ENCODE measurements at places on chromosomes 1 and 21. TPM values are rescaled to one million over a fixed set of nuclear protein-coding genes. Genes with fewer than 3 reads are reported as not detected.

The SPRR1A gene
- not detected for total RNA-seq

The ABCG1 gene
- 1.9 TPM for total RNA-seq

The AVPR1B gene
- not detected for total RNA-seq

The ADAMTS4 gene
- 2.7 TPM for total RNA-seq

The TNFRSF18 gene
- 0.66 TPM for total RNA-seq

The PTPRC gene
- 0.20 TPM for total RNA-seq

The SOAT1 gene
- total RNA-seq, result 94.7 TPM

The FCER1G gene
- 0.91 TPM for total RNA-seq

The C1orf21 gene
- 15.1 TPM for total RNA-seq

The COL24A1 gene
- 5.6 TPM for total RNA-seq

The KIFAP3 gene
- 39.1 TPM for total RNA-seq

The SLAMF7 gene
- 0.32 TPM for total RNA-seq

The NUP210L gene
- not detected for total RNA-seq

The CCDC185 gene
- total RNA-seq, result not detected

The ETNK2 gene
- 9.7 TPM for total RNA-seq

The SPRR5 gene
- total RNA-seq, result not detected

Data from astrocyte (in vitro differentiated cells and primary cell).